ENCODE measurements at places on chromosomes 5 and 9. TPM values are rescaled to one million over a fixed set of nuclear protein-coding genes. Genes with fewer than 3 reads are reported as not detected.

DNA sequence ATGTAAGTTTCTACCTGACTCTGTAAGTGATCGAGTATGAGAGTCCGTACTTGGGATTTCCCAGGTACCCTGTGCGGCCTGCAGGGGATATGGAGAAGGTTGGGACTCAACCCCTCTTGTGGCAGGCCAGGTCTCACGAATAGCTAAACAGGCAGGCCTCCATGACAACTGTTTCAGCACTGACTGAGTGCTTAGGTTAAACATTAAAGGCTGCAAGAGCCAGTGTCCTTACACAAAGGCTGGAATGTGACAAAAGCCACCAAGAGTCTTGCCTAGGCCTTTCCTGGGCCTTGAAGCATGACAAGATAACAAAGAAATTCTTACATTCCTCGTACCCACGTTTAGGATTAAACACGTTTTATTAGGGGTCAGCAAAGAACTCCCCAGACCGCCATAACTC, 58.6 kb downstream of the THBS4 start:
- H3K27ac ChIP-seq, result no peak overlapping the region
- no peaks in the 10 kb centered on the region for H3K36me3 ChIP-seq
- no peak for DNase-seq
- H3K27me3 ChIP-seq, result no peaks in the 10 kb centered on the region
- no peaks in the 10 kb centered on the region for H3K4me1 ChIP-seq

DNA sequence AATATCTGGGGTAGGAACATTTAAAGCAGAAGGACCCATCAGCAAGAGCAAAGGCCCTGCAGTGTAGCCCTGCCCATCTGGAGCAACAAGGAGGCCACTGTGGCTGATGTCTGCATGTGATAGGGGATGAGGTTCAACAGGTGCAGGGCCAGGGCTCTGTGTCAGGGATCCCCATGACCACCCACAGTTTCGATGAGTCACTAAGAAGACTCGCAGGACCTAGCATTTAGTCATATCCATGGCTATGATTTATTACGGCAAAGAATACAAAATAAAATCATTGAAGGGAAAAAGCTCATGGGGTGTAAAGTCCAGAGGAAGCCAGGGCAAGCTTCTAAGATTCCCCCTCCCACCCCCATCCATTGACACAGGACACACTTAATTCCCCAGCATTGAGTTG, 188.6 kb downstream of the ADGRV1 start:
- DNase-seq, result peak; percentile 51
- H3K4me1 ChIP-seq, result peaks cover 3% of the 10 kb centered on the region
- H3K36me3 ChIP-seq, result no peaks in the 10 kb centered on the region
- H3K27me3 ChIP-seq, result no peaks in the 10 kb centered on the region
- no peak overlapping the region for H3K27ac ChIP-seq

DNA sequence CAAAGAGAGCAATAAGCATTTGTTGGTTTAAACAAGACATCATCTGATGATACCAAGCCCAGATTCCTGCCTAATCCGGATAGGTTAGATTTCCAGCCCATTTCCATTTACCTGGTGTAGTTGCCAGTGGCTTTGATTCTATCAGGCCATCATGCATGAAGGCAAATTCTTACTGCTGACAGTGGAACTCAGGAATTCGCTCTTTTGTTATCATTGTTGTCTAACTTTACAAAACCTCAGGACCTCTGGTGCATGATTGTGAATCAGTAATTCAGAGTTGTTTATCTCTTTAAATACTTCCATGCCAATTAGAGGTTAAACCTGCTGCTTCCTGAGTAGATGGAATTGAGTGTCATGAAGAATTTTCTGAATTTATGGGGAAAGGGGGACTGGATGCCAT, 76.5 kb downstream of the C9orf152 start:
- H3K27ac ChIP-seq, result peak overlapping the region; percentile 64
- H3K27me3 ChIP-seq, result no peaks in the 10 kb centered on the region
- peak; percentile 72 for DNase-seq
- no peak overlapping the region for H3K4me3 ChIP-seq

ENTPD2 gene
- 0.55 TPM for total RNA-seq

DNA sequence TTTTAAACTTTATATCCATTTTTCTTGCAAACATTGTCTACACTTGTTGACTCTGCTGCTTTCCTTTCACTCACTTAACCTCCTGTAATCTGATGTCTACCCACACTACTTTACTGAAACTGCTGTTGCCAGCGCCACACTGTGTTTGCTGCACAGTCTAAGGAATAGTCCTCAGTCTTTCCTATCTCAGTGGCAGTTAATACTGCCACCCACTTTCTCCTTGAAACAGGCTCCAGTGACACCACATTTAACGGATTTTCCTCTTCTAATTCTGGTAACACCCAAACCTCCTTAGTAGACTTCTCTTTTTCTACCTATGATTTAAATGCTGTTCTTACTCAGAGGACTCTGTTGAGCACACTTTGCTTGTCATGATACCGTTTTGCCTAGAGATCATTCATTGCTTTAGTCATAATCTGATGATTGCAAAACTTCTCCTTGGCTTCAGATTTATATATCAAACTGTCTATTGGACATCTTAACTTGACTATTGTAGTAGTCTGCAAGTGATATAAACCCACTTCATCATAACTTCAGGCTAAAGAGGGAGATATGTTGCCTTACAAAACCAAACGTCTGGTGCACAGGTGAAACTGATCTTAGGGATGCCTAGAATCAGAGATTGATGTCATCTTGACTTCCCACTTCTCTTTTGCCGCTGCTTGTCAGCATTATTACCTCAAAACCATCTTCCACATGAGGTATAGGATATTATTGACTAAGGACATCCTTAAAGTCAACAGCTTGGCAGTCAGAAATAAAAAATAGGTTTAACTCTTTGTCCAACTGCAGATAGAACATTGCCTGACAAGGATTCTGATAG, 94.1 kb downstream of the CDC42SE2 start:
- H3K4me1 ChIP-seq, result peaks cover 4% of the 10 kb centered on the region
- DNase-seq, result no peak
- H3K27ac ChIP-seq, result no peak overlapping the region
- no peaks in the 10 kb centered on the region for H3K27me3 ChIP-seq
- H3K4me3 ChIP-seq, result no peak overlapping the region
- H3K36me3 ChIP-seq, result peaks cover 3% of the 10 kb centered on the region

PIK3R1 gene
- 25.7 TPM for total RNA-seq

FBXL7 gene
- total RNA-seq, result 22.4 TPM

DNA sequence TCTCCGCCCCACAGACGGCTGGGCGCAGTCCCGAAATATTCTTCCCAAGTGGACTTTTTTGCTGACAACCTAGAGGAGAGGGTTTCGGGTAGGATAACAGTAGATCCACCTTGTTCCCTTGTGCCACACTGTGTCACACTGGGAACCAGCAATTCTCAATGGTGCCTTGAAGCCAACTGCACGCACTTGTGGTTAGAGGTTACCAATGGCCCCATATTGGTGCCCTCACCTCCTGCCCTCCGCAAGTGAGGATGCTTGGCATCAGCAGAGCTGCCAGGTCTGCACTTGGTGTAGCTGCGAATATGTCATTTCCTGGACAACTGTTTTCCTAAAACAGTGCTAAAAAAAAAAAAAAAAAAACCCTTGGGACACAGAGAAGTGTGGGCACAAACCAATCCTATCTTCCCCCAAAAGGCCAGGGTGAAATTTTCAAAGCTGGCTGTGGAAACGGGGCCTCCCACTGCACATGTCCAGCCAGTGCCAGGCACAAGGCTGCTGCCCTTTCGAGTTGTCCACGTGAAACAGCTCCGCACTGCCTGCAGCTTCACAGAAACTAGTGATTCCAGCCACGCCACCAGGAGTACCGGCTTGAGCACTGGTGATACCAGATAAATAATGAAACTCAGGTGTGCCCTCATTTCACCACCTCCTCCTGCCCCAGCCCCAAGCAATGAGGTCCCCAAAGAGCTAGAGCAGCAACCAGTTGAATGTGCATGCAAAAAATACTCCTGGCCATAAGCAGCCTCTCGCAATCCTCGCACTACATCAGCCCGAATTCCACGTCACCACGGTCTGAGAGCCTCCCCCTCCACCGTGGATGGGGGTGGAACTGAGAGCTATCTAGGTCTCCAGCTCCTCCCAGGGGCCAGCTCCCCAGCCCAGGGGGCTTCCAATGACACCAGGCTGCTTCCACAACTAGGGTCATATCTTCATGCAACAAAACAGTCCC, 51.2 kb downstream of the USP20 start:
- no peak overlapping the region for H3K4me3 ChIP-seq
- no peak overlapping the region for H3K27ac ChIP-seq
- DNase-seq, result no peak
- peaks cover 39% of the 10 kb centered on the region for H3K4me1 ChIP-seq

SLC31A2 gene
- 8.4 TPM for total RNA-seq

ZNF462 gene
- total RNA-seq, result 98.4 TPM

SERF1B gene
- 40.3 TPM for total RNA-seq

- no peaks in the 10 kb centered on the region for H3K27me3 ChIP-seq
- no peak overlapping the region for H3K27ac ChIP-seq
- H3K4me1 ChIP-seq, result peaks cover 5% of the 10 kb centered on the region
- no peak overlapping the region for H3K4me3 ChIP-seq
- H3K36me3 ChIP-seq, result no peaks in the 10 kb centered on the region
Observed at GRCh38 chr9:471320-471719, 256.7 kb downstream of the DOCK8 start.

GRCh38 chr9:7266911-7267595, 509.3 kb downstream of the KDM4C start:
- no peak overlapping the region for H3K4me3 ChIP-seq
- H3K27me3 ChIP-seq, result no peaks in the 10 kb centered on the region
- no peaks in the 10 kb centered on the region for H3K4me1 ChIP-seq
- no peak overlapping the region for H3K27ac ChIP-seq

DNA sequence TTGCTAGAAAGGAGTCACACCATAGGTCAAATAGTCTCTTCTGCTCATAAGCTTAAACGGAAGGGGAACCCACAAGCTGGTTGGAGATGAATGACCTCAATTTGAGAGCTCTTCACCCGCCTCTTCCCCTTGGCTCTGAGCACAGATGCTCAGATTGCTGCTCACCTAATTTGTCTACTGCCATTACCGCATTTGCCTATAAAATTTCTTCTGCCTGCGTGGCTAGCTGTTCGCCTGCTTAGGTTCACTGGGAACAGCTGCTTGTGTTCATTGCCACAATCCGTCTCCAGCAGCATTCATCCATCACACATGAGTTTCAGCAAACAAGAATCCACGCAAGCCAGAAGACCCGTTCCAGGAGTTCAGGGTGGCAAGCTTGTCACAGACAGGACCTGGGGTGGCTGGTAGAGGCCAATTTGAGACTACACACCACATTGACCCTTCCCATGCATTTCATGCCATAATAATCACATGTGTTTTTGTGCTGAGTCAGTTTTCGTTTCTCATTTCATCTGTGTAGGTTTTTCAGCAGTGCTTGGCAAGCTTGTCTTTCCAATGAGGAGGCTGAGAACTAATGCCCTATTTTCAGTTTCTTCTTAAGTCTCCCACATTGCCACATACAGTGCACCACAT, 50.2 kb upstream of the DNAH5 start:
- H3K36me3 ChIP-seq, result no peaks in the 10 kb centered on the region
- H3K4me1 ChIP-seq, result no peaks in the 10 kb centered on the region
- no peaks in the 10 kb centered on the region for H3K27me3 ChIP-seq
- H3K4me3 ChIP-seq, result no peak overlapping the region
- no peak for DNase-seq
- H3K27ac ChIP-seq, result no peak overlapping the region

MCTP1 gene
- 45.9 TPM for total RNA-seq

DNA sequence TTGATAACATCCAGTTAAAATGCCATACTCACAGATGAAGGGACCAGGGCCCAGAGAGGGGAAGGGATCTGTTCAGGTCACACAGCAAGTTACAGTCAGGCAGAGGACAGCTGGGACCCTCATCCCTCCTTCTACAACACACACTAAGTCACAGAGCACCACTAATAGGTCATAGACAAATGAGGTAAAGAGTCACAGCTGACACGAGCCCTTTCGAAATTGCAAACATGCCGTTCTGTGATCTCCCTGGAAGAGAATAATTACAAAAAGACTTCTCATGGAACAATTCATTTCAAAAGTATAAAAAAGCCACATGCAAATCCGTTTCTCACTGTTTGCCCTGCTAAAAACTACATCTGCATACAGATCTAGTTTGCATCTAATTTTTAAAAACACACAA, 15.5 kb downstream of the IGFBPL1 start:
- no peaks in the 10 kb centered on the region for H3K4me1 ChIP-seq
- peaks cover 32% of the 10 kb centered on the region for H3K27me3 ChIP-seq
- H3K27ac ChIP-seq, result no peak overlapping the region
- no peaks in the 10 kb centered on the region for H3K36me3 ChIP-seq

- H3K27ac ChIP-seq, result no peak overlapping the region
- H3K27me3 ChIP-seq, result no peaks in the 10 kb centered on the region
- H3K36me3 ChIP-seq, result no peaks in the 10 kb centered on the region
- H3K4me3 ChIP-seq, result no peak overlapping the region
- DNase-seq, result no peak
Observed at GRCh38 chr5:65356274-65356673, 125.4 kb downstream of the ADAMTS6 start.

GRCh38 chr5:163478126-163478981, 17.9 kb downstream of the HMMR start:
- H3K27ac ChIP-seq, result no peak overlapping the region
- no peaks in the 10 kb centered on the region for H3K4me1 ChIP-seq
- no peak overlapping the region for H3K4me3 ChIP-seq
- H3K36me3 ChIP-seq, result peaks cover 7% of the 10 kb centered on the region
- peak; percentile 20 for DNase-seq

GFI1B gene
- not detected for total RNA-seq

- no peak overlapping the region for H3K4me3 ChIP-seq
- peaks cover 19% of the 10 kb centered on the region for H3K4me1 ChIP-seq
- no peaks in the 10 kb centered on the region for H3K36me3 ChIP-seq
- no peak overlapping the region for H3K27ac ChIP-seq
Observed at GRCh38 chr5:102759700-102760099, 4.6 kb downstream of the PAM start.

GRCh38 chr5:142110046-142110531, 1.5 kb downstream of the NDFIP1 start:
- peak overlapping the region; percentile 88 for H3K27ac ChIP-seq
- H3K4me3 ChIP-seq, result peak overlapping the region; percentile 76
- H3K4me1 ChIP-seq, result peaks cover 13% of the 10 kb centered on the region
- H3K36me3 ChIP-seq, result no peaks in the 10 kb centered on the region
- peak; percentile 22 for DNase-seq
- H3K27me3 ChIP-seq, result no peaks in the 10 kb centered on the region

- no peaks in the 10 kb centered on the region for H3K27me3 ChIP-seq
Observed at GRCh38 chr5:107919969-107920368, 249.2 kb upstream of the EFNA5 start.

PDLIM4 gene
- total RNA-seq, result 56.6 TPM

NUTM2G gene
- total RNA-seq, result not detected

LVRN gene
- total RNA-seq, result 0.64 TPM
